ENCODE measurements at places on chromosomes 2 and 18.

DNA sequence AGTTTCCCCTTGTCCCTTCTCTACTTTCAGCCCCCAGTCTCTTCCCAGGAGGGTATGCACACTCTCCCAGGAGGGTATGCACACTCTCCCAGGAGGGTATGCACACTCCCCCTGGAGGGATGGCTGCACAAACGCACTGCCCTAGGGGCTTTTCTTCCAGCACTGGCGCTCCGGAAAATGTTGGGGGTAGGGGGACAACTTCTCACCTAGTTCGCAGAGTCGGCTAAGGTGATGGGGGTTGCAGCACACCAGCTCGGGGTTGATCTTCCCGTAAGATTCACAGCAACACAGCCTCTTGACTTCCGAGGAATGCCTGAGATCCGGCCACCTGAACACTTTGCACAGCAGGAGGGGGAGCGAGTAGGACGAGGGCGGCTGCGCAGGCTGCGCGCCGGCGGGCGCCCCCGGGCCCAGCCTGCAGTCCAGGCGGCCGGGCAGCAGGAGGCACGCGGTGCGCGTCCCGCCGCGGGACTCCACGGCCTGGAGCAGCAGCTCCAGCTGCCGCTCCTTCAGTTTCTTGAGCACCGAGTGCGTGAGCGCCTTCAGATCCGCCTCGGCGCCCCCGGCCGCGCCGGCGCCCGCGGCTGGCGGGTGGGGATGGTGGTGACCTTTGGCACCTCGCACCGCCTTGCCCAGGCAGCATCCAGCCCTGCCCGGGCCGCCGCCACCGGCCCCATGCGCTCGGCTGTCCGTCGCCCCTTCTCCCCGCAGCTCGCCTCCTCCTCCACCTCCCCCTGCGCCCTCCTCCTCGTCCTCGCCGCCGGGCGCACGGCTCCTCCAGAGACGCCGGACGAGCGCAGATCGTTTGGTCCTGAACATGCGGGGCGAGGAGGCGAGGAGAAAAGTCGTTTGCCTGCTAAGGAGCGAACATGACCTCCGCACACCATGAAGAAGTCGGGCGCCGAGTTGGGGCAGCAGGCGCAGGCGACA lies 894 bp downstream of the SMAD7 start:
- DNase-seq, result no peak

DNA sequence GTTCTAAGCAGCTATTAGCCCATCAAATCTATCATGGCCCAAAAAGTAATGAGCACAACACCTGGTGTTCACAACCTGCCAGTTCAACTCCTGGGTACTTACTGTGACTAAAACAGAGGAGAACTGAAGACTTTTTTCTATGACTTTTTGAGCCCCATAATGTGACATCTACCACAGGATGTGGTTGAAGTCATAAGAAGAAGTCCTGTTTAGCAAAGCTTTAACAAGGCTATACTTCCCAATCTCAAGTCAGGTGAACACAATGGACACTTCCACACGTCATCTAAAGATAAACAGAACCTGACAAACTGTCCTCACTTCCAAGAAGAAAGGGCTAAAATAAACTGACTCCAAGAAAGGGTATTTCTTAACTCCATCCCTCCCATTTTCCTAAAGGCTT lies 138.8 kb downstream of the ATAD2B start:
- no peak for DNase-seq

GRCh38 chr2:159449504-159450124 lies 163.1 kb upstream of the WDSUB1 start:
- no peak for DNase-seq

DNA sequence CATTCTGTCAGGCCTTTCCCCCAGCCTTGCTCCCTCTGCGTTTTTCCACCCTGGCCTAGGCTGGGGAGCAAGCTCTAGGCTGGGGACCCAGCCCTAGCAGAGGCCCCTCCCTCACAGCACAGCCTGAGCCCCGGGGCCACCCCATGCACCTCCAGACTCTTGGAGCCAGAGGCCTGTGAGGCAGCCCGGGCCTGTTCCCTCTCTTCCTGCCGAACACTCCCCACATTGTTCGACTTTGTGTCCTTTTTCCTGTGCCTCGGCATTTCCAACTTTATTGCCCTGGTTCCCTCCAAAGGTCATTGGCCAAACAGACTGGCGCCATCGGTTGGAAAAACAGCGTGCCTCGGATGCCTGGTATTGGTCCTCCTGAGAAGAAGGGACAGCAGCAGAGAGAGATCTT lies 79.7 kb downstream of the HS1BP3 start:
- no peak for DNase-seq

DNA sequence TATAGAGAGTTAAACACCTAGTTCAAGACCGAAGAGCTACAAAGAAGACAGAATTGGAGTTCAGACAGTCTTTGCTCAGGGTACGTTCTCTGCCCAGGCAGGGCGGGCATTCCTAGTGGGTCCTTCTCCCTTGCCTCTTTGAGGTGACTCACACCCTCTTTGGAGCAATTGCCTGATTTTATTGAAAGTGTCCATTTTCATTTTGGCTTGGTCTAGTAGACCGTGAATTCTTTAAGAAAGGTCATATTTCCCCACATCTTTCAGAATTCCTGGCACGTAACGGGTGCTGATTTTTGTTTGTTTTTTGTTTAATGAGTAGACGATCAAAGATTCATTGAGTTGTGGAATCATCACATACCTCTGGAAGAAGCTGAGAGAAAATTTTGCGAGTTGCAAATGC lies 871.5 kb downstream of the RNF144A start:
- DNase-seq, result no peak

DNA sequence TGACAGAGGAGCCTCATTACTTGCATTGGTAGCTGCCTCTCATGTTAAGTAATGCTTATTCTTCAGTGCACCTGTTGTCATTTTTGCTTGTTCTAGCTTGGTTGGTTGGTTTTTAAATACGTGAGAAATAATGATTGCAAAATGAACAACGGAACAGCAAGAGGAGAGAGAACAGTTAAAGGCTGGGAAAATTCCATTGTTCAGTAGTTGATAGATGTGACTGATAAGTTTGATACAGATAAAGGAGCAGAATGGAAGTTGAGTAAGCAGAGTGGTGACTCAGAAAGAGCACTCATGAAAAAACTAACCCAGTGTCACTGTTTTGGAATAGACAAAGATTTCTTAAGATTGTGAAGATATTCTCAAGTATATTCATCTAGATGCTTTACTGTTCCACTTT lies 50.5 kb downstream of the MTA3 start:
- no peak for DNase-seq

GRCh38 chr2:65053199-65053598 lies 3.0 kb upstream of the CEP68 start:
- DNase-seq, result no peak

- DNase-seq, result no peak
Observed at GRCh38 chr2:17413036-17413435, 105.2 kb downstream of the RAD51AP2 start.

DNA sequence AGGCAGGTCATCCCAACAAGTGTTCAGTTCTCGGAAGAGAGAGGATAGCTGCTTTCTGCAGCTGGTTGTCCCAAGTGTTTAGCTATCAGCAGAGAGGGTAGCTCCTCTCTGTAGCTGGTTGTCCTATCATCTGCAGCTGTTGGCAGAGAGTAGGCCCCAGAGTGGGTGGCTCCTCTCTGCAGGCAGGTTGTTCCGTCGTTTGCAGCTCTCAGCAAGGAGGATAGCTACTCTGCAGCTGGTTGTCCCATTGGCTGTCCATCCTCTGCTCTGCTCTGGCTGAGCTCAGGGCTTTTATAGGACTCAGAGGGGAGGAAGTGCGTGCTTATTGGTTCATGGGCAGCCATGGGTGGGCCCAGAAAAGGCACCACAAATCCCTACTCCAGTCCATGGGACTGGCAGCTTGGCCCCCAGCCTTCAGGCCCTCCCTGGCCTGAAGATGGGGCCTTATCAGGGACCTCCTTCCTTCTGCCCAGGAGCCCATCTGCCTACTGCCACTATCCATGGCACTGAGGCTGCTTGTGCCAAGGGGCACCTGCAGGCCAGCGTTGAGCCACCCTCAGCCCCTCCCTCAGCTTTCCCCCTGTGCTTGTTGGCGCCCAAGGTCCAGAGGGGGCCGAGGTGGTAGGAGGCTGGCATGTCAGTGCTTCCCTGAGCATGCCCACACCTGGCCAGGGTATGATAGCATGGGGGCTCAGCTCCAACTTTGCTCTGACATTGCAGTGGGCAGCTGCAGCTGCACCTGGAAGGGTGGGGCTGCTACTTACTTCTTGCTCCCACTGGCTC lies 38.3 kb downstream of the TDRD15 start:
- no peak for DNase-seq

- no peak for DNase-seq
Observed at GRCh38 chr18:60469387-60470100, 97.0 kb upstream of the MC4R start.

DNA sequence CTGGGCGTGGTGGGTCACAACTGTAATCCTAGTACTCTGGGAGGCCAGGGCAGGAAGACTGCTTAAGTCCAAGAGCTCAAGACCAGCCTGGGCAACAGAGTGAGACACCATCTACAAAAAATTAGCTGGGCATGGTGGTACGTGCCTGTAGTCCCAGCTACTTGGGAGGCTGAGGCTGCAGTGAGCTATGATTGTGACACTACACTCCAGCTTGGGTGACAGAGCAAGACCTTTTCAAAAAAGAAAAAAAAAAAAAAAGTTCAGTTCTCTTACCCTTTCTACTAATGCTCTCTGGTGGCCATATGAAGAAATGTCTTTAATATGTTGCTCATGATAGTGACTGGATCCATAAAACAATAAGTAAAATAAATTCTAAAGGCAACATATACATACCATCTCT lies 14.9 kb downstream of the TYW5 start:
- no peak for DNase-seq

DNA sequence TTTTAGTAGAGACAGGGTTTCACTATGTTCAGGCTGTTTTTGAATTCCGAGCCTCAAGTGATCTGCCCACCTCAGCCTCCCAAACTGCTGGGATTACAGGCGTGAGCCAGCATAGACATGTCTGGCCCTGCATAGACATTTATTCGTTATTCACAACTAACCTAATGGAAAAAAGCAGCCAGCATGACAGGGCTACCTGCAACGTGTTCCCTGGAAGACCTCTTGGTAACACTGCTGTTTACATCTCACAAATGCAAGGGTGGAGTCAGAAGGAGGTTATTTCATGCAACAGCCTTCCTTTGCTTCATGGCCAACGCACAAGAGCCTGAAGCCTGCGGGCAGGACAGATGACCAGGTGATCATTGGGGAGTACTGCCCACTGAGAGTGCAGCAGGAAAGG lies 9.2 kb downstream of the SERPINE2 start:
- DNase-seq, result no peak

- no peak for DNase-seq
Observed at GRCh38 chr18:43681661-43682060, 404.4 kb upstream of the SYT4 start.

GRCh38 chr2:222404151-222404905 lies 20.0 kb upstream of the SGPP2 start:
- DNase-seq, result no peak

DNA sequence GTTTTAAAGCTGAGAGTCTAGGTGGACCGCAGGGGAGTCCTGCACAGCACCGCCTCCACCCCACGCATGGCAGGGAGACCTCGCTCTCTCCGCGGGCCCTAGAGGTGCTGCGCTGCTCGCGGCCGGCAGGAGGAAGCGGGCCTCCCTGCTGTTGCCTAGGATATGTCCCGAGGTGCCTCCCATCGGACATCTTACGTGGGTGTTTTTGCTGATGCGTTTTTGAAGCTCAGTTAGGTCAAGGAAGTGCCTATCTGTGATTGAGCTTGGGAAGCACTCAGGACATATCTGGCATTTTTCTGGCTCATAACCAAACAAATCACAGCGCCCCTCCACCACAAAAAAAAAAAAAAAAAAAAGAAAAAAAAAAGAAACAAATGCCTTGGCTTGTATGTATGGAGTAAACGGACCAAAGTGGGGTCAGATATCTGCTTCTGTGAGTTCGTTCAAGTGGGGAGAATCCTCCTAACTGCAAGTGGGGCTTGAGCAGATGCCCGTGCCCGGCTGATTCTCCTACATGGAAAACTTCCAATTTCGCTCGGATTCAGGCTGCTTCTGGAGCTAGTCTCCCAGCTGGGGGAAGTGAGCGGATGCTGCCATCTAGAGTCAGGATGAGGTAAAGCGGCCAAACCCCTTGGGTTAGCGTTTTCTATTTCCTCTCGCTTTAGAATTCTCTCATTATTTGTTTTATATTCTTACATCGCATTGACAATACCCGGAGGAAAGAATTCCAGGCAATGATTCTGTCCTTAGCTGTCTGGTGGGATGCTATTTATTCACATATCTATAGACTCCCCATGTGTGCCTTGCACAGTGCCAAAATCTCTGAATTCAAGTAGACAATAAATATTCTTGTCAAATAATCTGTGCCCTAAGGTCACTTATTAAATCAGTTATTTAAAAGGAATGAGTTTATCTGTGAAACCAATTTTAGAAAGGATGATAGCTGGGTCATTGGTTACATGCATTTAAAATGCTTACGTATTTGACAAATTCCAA lies 95.3 kb downstream of the CD8B2 start:
- peak; percentile 91 for DNase-seq

GRCh38 chr18:39681061-39681460 lies 2115.5 kb upstream of the CELF4 start:
- no peak for DNase-seq

DNA sequence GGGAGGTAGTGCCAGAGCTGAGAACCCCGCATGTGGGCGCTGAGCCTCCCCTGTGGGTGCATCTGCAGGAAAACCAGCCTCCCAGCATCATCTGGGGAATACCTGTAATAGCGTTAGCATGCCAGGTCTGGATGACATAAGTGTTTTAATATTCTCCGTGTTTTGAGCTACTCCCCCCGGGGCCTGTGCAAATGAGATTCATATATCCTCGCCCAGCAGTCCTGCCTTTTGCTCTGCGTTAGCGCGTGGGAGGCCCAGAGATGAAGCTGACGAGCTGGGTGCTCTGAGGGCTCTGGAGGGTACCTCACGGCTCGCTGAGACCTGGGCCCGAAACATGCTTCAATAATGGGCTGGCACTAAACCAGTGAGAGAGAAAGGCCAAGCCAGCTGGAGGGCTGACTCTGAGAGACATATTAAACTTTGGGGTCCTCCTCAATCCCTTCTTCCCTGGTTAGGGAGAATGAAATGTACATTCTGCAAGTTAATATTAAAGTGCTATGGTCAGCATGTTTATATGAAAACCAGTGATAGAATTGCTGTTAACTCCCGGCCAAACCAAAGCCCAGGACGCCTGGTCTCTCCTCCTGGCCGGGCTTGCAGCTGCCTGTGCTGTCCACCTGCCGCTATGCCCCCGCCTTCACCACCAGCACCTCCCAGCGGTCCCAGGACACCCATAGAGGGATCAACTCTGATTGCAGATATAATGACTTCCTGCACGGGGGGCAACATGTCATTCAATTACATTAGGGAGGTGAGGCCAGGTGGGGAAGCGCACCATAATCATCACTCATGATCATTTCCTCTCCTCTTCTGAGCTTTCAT lies 77.0 kb downstream of the EDAR start:
- no peak for DNase-seq

GRCh38 chr2:156883804-156884203 lies 373.7 kb upstream of the GALNT5 start:
- DNase-seq, result no peak

GRCh38 chr2:128623776-128624761 lies 305.4 kb upstream of the HS6ST1 start:
- DNase-seq, result no peak

- peak; percentile 92 for DNase-seq
Observed at GRCh38 chr2:27356382-27357181, at the start of gene GTF3C2. TSS of gene GTF3C2 (minus strand) at chr2:27356764. CDS start at chr2:27343554, 13,210 bp downstream.
